Endothelial cell of umbilical vein (primary cell): ENCODE measurements at places on chromosomes 5 and 9. TPM values are rescaled to one million over a fixed set of nuclear protein-coding genes. Genes with fewer than 3 reads are reported as not detected.

- H3K27me3 ChIP-seq = no peaks in the 10 kb centered on the region
- H3K27ac ChIP-seq = no peak overlapping the region
- no peaks in the 10 kb centered on the region for H3K4me1 ChIP-seq
- H3K4me3 ChIP-seq = no peak overlapping the region
These were observed 8.3 kb upstream of the SPATA31C1 start for GRCh38 chr9:87909310-87910041.

- H3K4me3 ChIP-seq = no peak overlapping the region
- H3K4me1 ChIP-seq = no peaks in the 10 kb centered on the region
- no peaks in the 10 kb centered on the region for H3K27me3 ChIP-seq
- no peak overlapping the region for H3K27ac ChIP-seq
- H3K36me3 ChIP-seq = no peaks in the 10 kb centered on the region
These were observed 361.7 kb upstream of the FTMT start for GRCh38 chr5:121489972-121490371.

GRCh38 chr9:136835162-136835931 is 6.9 kb upstream of the AJM1 start:
- no peaks in the 10 kb centered on the region for H3K4me1 ChIP-seq

- H3K4me1 ChIP-seq = no peaks in the 10 kb centered on the region
- H3K36me3 ChIP-seq = no peaks in the 10 kb centered on the region
- no peak overlapping the region for H3K4me3 ChIP-seq
- H3K27me3 ChIP-seq = peaks cover 2% of the 10 kb centered on the region
- DNase-seq = peak; percentile 72
These were observed 205.1 kb downstream of the SNCAIP start for GRCh38 chr5:122517091-122517490.

- H3K36me3 ChIP-seq = no peaks in the 10 kb centered on the region
- no peak overlapping the region for H3K27ac ChIP-seq
- no peak for DNase-seq
These were observed 108.8 kb downstream of the PDE8B start for GRCh38 chr5:77319117-77319804.

ABCA2 gene
- 20.0 and 23.4 TPM in 2 replicates for total RNA-seq

PPP6C gene
- total RNA-seq = 42.1 and 42.6 TPM in 2 replicates

PKD2L2 gene
- not detected in 2 replicates for total RNA-seq
